ENCODE measurements at places on chromosomes 11 and 22.
A peak's percentile ranks its signal among the peaks of the same experiment; 100 is the strongest.

DNA sequence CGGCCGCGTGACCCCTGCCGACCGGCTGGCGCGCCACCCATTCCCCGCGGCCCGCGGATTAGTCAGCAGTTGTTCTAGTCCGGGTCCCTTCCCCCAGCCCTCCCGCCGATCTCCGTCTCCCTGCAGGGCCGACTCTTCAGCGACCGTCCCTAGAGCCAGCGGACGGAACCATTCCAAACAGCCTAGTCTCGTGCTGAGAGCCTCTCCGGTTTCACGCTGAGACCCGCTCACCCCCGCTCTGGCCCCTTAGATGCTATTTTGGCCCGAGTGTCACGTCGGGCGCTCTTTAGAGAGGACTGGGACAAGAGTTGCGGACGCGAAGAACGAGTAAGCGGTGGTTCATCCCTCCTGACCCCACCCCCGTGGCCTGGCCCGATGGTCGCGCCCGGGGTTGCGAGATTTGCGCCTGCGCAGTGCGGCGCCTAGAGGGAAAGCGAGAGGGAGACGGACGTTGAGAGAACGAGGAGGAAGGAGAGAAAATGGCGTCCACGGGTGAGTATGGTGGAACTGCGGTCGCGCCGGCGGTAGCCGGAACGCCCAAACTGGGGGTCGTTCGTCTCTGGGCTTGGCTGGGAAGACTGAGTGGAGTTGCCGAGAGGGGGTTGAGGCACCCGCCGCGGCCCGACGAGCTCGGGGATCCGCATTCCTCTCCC, at the start of the genes EWSR1 and RHBDD3:
TSS of gene EWSR1 (plus strand) at position 411 of the 653 bp plus-strand sequence. CDS start at position 480, 69 bp downstream.
TSS of gene RHBDD3 (minus strand) at position 124 of the 653 bp plus-strand sequence. CDS start 2,355 bp downstream, outside the sequence.
- peak; percentile 98 for DNase-seq

DNA sequence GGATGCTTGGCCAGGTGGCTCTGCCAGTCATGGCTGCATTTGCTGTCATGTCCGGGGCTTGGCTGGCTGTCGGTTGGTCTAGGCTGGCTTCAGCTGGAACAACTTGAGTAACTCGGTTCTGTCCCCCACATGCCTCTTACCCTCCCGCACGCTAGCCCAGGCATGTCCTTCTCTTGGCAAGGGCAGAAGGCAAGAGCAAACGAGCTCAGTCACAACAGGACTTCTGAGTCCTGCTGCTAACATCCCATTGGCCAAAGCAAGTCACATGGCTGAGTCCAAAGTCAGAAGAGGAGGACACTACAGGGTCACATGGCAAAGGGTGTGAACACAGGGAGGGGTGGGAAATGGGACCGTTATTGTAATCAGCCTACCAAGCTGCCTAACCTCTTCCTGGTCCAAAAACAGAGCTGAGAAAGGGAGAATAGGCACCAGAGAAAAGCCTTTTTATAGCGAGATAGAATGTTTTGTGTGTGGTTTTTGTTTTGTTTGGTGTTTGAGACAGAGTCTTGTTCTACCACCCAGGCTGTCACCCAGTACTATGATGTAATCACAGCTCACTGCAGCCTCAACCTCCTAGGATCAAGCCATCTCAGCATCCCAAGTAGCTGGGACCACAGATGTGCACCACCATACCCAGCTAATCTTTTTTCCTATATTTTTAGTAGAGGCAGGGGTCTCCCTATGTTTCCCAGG, 81.9 kb downstream of the MN1 start:
- DNase-seq: no peak

GRCh38 chr22:28341001-28341400, 338.6 kb downstream of the TTC28 start:
- no peak for DNase-seq

GRCh38 chr22:19182472-19183157, 4.1 kb upstream of the SLC25A1 start:
- peak; percentile 26 for DNase-seq

GRCh38 chr11:65260756-65261590, 789 bp upstream of the POLA2 start:
- no peak for DNase-seq

- no peak for DNase-seq
Measured at GRCh38 chr22:36332623-36333332, 55.0 kb downstream of the MYH9 start.

DNA sequence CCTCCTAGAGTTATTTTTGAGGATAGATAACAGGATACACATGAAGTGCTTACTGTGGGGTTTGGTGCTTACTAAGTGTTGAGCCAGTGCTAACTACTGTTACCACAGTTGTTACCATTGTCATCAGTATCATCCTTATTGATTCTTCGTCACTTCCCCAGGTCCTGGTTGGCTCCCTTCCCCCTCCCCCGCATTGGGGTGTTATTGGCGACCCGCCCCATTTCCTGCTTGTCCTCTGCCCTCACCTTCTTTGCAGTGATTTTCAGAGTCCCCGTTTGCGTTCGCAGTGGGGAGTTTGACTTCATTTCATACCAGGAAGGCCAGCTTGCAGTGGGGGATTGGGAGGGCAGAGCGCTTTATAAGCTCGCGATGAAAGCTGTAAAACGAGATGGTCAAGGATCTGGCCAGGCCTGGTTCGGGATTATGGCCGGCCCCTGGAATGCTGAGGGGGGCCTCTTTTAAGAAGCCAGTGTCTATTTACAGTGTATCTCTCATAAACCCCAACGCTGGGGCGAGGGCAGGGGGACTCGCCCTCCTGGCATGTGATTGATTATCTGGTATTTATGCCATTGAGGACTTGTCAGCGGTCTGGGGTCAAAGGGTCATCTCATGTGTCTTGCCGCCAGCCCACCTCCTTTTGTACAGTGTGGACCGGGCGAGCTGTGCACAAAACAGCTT, 84.6 kb upstream of the NNMT start:
- DNase-seq: no peak

DNA sequence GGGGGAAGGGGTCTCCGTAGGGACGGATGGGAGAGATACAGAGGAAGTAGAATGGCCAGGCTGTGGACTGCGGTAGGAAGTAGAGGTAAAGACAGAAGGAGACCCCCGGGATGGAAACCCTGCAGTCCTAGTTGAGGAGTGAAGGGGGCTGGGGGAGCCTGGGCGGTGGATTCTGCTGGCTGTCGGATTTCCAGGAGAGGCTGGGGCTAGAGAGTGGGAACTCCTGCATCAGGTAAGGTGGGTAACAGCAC, 727 bp upstream of the SCARF2 start:
- no peak for DNase-seq

GRCh38 chr11:8911029-8911823, at the start of gene AKIP1:
Gene AKIP1, plus strand, starts transcription at chr11:8911189. Its CDS starts 261 bp downstream, at chr11:8911450.
- DNase-seq: peak; percentile 89

All from liver (tissue), 10 donors.